Kidney epithelial cell (primary cell): ENCODE measurements at places on chromosomes 2 and 18. TPM values are rescaled to one million over a fixed set of nuclear protein-coding genes. Genes with fewer than 3 reads are reported as not detected.

GRCh38 chr2:77838441-77838840, 316.3 kb upstream of the LRRTM4 start:
- no peak for DNase-seq

- no peak for DNase-seq
Observed at GRCh38 chr2:65916785-65917295, 484.4 kb upstream of the SPRED2 start.

GRCh38 chr2:150376553-150377335, 110.7 kb downstream of the RND3 start:
- no peak for DNase-seq

Gene CYS1
- 9.8 and 12.2 TPM in 2 replicates for total RNA-seq

Gene TGFA
- 72.1 and 74.4 TPM in 2 replicates for total RNA-seq

Gene ADRA2B
- total RNA-seq, result 0.07 and 0.13 TPM in 2 replicates
